Thoracic aorta (tissue), 2 donors: ENCODE measurements at places on chromosomes 5 and 9. TPM values are rescaled to one million over a fixed set of nuclear protein-coding genes. Genes with fewer than 3 reads are reported as not detected.

CTSV gene
- total RNA-seq, result 0.27 TPM

CDKN2A gene
- 4.1 TPM for total RNA-seq

SLC6A7 gene
- not detected for total RNA-seq

PCDHA12 gene
- 0.21 TPM for total RNA-seq

ODF2 gene
- 22.5 TPM for total RNA-seq

BARHL1 gene
- not detected for total RNA-seq

UBAP2 gene
- total RNA-seq, result 29.9 TPM

LMAN2 gene
- total RNA-seq, result 167 TPM

ASPN gene
- total RNA-seq, result 110 TPM

EGFLAM gene
- 23.4 TPM for total RNA-seq

FGD3 gene
- total RNA-seq, result 13.7 TPM
